ENCODE measurements at places on chromosomes 3 and 15.

GRCh38 chr3:134134698-134135415, 105.1 kb upstream of the SLCO2A1 start:
- no peak for DNase-seq

DNA sequence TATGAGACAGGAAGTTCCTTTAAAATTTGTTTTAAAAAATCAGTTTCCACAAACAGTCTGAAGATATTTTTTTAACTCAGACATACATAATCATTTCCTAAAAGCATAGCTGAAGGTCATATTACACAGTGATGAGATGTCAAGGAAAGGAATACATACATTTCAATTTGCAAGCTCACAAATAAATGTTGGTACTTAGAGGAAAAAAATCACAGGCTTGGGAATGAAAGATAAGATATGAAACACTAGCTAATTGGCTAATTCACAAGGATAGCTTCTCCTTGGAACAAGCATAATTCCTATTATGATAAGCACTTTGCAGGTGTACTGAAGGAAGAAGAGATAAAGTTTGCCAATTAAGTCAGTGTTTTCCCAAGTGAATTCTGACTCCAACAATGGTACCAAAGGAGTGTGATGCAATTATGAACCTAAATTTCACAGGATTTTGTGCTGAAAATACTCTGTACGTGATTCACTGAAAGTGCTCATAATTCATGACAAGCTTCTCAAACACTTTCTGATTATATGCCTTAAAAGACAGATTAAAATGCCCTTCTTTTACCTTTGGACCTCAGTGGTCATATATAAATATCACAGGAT, 112.4 kb downstream of the FRMD5 start:
- DNase-seq: no peak

DNA sequence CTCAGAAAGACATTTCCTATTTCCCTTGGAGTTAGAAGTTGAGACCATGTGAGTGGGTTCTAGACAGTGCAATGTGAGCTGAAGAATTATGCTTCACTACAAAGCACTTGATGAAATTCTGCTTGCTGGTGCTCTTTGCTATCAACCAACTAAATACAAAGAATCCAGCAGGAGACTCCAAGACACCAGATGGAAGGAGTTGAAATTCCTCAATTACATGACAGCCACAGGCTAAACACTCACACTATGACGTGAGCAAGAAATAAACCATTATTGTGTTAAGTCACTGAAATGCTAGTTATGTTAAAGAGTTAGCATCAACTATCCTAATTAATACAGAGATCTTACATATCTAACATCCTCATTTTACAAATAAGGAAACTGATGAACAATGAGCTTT, 8.2 kb upstream of the MAP4 start:
- no peak for DNase-seq

DNA sequence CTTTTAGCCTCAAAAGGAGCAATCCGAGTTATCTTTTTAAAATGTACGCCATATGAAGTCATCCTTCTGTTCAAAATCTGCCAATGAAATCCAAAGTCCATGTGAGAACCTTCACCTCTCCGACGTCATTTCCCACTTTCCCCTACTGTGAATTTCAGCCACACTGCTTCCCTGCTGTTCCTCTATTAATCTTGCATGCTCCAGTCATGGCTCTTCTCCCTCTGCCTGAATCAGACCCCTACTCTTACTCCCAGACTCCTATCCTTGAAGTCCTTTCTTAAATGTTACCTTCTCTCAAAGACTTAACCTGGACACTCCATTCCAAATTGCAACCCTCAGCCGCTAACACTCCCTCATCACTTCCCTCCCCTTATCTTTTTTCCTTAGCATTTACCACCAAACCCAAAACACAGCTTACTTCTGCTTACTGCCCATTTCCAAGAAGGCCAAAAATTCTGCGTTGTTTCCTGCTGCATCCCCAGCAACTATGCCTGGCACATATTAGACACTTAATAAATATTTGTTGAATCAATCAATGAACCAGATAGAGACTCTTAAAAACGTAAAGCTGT, 1.2 kb downstream of the NKIRAS1 start:
- no peak for DNase-seq

DNA sequence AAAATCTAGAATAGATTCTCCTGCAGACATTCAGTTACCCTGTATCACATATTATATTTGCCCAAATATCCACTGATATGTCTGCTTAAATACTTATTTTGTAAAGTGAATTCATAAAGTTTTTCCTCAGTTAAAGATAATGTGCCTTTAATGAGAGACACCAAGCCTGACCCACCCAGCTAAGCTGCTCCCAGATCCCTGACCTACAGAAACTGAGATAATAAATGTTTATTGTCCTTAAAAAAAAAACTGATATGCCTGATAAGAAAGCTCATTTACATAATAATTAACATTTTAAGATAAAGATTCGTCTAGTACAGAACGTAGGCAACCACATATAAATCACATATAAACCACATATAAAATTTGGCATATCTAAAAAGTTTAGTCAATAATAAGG, 161.7 kb upstream of the RAP2B start:
- no peak for DNase-seq

- no peak for DNase-seq
These were observed 138.3 kb downstream of the ANXA2 start for GRCh38 chr15:60259469-60259868.

- no peak for DNase-seq
These were observed 542.7 kb upstream of the ADAMTS9 start for GRCh38 chr3:65230261-65231139.

DNA sequence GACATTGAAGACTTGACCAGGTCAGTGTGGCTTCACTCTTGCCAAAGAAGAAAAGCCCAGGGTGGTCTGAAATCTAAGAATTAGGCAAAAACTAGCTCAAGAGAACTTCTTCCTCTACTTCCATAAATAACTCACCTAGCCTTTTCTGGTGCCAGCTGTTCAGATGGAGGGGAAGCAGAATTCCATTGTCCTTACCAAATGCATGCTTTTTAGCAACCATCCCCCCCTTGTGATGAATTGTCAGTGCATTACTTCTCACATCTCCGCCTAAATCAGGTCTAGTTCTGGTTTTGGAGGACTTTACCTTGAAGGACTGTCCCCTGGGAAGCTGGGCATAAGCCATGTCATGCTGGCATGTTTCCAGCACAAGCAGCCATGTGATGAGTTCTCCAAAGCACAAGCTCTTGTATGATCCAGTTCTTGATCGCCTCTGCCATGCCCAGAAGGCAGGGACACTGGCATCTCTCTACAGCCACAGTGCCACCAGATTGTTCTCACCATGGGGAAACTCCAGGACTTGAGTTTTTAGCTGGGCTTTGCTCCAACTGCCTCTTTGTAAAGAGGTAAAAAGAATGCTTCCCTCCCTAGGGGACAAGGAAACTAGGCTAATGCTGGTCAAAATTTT, 96.4 kb upstream of the IL12A start:
- DNase-seq: no peak

DNA sequence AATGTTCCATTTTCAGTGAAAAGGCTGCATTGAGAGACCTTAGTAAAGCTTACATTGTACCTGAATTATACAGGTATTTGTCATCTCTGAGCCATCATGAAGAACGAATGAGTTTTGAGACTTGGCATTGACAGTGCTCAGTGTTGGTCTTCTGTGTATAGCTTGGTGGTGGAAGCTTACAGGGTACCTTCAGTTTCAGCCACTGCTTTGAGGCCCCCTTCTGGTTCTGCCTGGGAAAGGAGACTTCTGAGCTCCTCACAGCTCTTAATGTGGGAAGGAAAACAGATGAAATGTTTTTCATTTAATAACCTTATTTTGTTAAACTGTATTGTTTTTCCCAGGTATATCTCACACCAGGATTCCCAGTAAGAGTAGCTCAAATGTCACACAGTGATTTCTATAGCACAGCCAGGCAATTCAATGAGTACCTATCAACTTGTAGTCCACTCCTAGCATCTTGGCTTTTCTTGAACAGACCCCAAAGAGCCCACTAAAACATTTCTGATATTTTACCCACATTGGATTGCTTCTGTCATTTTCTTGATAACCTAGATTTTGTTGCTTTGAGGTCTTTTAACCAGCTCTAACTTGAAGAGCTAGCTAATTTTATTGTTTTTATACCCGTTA, 5.6 kb downstream of the SERPINI1 start:
- no peak for DNase-seq

DNA sequence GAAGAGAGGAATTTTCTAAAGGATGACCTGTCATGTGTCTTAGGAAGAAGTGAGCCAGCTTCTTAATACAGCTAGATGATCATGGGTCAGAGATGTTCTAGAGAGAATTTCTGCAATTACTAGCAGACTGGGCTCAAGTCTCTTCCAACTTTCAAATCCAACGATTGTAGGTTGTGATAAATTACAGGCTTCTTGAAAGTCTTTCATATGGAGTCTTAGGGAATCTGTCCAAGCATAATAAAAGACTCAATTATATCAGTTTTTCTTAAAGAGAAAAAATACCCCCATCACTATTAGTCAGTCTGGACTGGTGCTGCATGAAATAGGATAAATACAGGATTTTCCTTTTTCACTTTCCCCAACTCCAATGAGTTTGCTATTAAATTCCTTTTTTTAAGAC, 59.1 kb downstream of the DRD3 start:
- DNase-seq: no peak

GRCh38 chr3:113234028-113234427, 22.7 kb downstream of the BOC start:
- no peak for DNase-seq

GRCh38 chr3:111604119-111604518, 9.0 kb upstream of the ZBED2 start:
- no peak for DNase-seq

DNA sequence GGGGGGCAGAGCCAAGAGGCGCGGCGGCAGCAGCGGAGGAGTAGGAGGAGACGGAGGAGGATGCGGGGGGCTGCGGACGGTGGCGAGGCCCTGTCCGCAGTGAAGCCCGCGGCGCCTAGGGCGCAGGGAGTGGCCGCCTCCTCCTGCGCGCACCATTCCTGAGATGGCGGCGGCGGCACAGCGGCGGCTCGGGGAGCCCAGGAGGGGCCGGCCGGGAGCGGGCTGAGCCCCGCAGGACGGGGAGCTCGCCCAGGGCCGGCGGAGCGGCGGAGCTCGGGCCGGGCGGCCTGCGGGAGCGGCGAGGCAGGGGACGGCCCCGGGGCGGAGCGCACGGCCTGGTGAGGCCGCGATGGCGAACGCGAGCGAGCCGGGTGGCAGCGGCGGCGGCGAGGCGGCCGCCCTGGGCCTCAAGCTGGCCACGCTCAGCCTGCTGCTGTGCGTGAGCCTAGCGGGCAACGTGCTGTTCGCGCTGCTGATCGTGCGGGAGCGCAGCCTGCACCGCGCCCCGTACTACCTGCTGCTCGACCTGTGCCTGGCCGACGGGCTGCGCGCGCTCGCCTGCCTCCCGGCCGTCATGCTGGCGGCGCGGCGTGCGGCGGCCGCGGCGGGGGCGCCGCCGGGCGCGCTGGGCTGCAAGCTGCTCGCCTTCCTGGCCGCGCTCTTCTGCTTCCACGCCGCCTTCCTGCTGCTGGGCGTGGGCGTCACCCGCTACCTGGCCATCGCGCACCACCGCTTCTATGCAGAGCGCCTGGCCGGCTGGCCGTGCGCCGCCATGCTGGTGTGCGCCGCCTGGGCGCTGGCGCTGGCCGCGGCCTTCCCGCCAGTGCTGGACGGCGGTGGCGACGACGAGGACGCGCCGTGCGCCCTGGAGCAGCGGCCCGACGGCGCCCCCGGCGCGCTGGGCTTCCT, at the start of gene GPR27:
Gene GPR27 (plus strand): TSS at position 155 of the 909 bp plus-strand sequence. CDS start 195 bp downstream, at position 350.
- no peak for DNase-seq

DNA sequence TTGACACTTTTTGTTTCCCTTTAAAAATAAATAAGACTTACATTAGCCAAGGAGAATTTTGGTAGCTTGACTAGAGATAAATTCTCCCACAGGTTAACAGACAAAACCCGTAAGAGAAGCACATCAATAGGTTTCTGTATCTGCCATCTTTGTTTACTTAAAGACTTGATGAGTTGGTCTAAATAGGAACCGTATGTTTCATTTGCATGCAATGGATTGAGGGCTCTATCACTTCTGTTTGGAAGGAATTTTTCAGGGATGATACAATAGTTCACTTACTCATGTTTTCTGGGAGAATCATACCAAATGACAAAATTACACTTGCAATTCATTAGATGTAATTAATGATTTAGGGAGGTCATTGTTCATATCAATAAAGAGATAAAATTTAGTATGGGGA, 631.5 kb upstream of the NR2F2 start:
- DNase-seq: no peak

- DNase-seq: no peak
These were observed 48.6 kb downstream of the FAH start for GRCh38 chr15:80201256-80202015.

DNA sequence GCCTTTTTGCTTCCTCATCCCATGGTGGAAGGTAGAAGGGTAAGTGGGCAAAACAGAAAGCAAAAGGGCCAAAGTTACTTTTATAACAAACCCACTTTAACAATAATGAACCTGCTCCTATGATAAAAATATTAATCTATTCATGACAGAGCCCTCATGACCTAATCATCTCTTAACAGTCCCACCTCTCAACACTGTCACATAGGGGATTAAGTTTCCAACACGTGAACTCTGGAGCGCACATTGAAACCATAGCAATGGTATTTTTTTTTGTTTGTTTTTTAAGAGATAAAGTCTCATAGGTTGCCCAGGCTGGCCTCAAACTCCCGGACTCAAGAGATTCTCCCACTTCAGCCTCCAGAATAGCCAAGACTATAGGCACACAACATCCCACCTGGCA, 30.7 kb downstream of the KATNBL1 start:
- no peak for DNase-seq

- no peak for DNase-seq
These were observed 500.0 kb upstream of the IL12A start for GRCh38 chr3:159488602-159489001.

DNA sequence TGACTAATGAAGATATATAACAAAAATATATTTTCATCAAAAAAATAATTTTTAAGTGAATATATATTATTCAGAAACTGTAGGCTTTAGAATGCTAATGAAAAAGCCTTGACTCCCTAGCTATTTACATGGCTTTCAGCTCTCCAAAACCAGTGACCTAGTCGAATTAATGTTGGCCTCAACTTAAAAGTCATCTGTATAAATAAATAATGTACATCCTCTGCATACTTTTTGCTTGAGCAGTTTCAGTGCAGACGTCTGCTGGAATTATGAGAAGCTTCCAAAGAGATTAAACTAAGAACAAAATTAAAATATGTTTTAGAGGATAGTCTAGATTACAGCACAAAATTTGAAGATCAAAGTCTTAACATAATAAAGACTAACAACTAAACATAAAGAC, 520.4 kb upstream of the ALCAM start:
- DNase-seq: no peak

GRCh38 chr3:38003371-38003816, 12.8 kb downstream of the VILL start:
- DNase-seq: no peak

GRCh38 chr3:55477306-55478303, 9.5 kb downstream of the WNT5A start:
- peak; percentile 5 for DNase-seq

DNA sequence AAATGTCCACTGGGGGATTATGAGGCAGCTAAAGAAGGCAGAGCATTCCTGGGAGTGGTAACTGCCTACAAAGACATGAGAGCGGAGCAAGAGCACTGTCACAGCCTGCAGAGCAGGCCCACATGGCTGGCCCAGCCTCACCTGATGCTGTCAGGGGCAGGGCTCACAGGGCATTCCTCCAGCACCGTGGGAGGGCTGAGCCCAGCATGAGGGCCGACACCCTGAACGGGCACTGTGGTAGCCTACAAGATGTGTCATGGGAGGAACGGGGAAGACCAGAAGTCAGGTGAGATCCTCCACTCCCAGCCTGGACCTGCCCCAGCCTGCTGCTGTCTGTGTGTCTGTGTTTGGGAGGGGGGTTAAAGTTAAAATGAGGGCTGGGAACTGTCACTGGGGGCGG, 30.1 kb downstream of the CCDC12 start:
- no peak for DNase-seq

- peak; percentile 20 for DNase-seq
These were observed 10.6 kb upstream of the TM4SF1 start for GRCh38 chr3:149388001-149388440.
